Stimulated activated CD4-positive, alpha-beta T cell treated with anti-CD3 and anti-CD28 coated beads, TNF-alpha, amount 100 ng/mL, for 48 hours (primary cell): ENCODE measurements at places on chromosomes 16 and 17.

DNA sequence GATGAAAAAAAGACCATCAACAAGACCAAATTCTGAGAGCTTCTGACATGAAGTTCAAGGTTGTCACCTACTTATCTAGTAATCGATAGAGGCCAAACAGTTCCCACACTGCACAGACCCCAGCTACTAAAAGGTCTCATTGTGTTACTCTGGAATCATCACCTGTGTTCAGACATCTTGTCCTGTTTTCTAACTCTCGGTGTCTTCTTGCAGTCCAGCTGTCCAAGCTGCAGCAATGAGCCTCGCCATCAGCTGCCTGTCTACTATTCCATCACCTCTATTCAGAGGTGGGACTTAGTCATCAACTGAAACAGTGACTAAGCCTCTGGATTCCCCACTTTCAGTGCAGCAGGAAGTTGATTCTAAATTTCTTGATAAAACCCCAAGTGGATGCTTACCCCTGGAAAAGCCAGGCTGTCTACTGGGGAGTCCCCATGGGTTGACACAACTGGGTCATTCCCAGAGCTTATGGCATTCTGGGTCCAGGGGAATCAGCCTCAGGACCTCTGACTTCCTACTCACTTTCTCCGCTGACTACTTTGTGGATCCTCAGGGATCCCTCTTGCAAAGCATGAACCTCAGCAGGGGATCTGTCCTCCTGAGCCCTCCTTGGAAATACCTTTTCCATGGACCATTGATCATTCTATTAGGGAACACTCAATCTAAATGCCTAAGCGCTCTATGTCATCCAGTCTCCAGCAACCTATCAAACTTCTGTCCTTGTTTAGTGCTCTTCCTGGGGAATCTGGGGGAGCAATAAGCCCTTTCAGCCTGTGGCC is 46.5 kb downstream of the HNF1B start:
- DNase-seq: no peak

- no peak for DNase-seq
Measured at GRCh38 chr17:47280072-47280811, 26.6 kb downstream of the ITGB3 start.

DNA sequence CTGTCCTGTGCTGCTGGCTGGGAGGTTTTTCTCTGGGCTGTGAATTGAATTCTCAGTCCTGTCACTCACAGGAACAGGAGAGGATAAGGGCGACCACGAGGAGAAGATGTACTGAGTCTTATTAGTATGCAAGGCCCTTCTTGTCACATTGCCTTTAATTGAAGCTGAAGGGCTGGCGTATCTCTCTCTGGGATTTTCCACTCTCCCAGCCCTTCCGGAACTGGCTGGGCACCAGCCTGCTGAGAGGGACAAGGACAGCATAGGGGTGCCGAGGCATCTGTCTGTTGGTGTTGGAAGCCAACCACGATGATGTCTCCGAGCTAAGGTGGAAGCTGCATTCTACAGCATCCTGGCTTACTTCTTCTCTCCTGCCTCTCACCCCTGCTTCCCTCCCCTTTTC is 33.2 kb downstream of the GPRC5B start:
- no peak for DNase-seq

- no peak for DNase-seq
Measured at GRCh38 chr17:19295473-19296135, 58.4 kb downstream of the EPN2 start.

DNA sequence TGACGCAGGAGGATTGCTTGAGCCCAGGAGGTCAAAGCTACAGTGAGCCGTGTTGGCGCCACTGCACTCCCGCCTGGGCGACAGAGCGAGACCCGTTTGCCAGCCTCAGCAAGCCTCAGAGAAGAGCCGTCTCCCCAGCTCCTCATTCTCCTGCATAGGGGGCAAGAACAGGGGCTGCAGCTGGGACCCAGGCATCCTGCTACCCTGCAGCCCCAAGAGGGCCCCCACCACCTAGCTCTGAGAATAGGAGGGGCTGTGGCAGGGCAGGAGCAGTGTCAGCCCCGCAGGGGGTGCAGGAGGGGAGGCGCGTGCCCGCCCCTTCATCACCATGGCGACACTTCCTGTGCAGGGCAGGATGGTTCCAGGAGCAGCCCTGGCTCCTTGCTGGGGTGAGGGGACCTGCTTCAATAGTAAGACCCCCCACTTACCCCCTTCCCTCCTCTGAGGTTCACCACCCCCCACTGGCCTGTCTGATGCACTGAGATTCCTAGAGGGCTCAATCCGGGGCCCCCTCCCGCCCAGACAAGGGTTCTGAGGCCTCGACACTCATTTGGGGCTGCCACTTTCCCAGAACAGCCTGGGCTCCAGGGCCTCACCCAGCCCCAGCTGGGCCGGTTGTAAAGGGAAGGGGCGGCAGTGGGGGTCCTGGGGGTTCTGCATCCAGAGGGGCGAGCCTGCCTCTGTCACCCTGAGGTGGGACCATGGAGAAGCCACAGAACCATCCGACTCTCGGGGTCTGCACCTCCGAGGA is 20.2 kb downstream of the VASN start:
- DNase-seq: no peak

GRCh38 chr17:57544834-57545463 is 200.2 kb downstream of the CCDC182 start:
- DNase-seq: no peak

GRCh38 chr17:45248132-45248957 is 13.5 kb downstream of the SPATA32 start:
- DNase-seq: no peak

DNA sequence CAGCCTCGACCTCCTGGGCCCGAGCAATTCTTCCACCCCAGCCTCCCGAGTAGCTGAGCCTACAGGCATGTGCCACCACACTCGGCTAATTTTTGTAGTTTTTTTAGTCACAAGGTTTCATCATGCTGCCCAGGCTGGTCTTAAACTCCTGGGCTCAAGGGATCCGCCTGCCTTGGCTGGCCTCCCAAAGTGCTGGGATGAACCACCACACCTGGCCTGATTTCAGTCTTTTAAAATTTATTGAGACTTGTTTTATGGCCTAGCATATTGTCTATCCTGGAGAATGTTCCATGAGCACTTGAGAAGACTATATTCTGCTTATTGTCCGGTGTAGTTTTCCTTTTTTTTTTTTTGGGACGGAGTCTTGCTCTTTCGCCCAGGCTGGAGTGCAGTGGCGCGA is 18.5 kb downstream of the DNAI2 start:
- no peak for DNase-seq

GRCh38 chr16:48956620-48957019 is 325.0 kb downstream of the CBLN1 start:
- no peak for DNase-seq

GRCh38 chr16:11203111-11203623 is 52.8 kb downstream of the SOCS1 start:
- no peak for DNase-seq

- DNase-seq: no peak
Measured at GRCh38 chr16:1474082-1474795, 589 bp downstream of the CLCN7 start.

DNA sequence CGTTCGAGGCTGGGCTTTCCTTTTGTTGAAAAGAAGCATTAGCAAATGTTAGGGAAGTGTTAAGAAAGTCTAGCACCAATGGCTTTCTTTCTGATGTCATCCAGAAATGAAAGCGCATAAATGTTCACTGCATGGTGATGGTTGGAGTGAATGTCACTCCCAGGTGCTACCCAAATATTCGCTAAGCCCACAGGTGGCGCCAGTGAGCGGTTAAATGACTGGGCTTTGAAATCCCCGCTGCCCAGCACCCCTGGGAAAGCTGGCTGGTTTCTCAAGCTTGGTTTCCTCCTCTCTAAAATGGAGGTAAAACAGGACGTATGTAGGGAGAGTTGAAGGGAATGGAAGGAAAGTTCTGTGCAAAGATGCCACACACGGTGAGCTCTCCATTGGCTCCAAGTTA is 104.4 kb downstream of the IRX5 start:
- DNase-seq: peak; percentile 31
